ENCODE measurements at places on chromosomes 4 and X.

GRCh38 chr4:176539091-176539784 lies 219.5 kb downstream of the SPCS3 start:
- DNase-seq, result no peak

GRCh38 chrX:119218198-119218597 lies 17.9 kb upstream of the PGRMC1 start:
- DNase-seq, result peak; percentile 4

- DNase-seq, result no peak
Measured at GRCh38 chr4:6770581-6771228, 11.8 kb upstream of the KIAA0232 start.

- DNase-seq, result no peak
Measured at GRCh38 chr4:25770847-25771246, 91.9 kb downstream of the SEL1L3 start.

DNA sequence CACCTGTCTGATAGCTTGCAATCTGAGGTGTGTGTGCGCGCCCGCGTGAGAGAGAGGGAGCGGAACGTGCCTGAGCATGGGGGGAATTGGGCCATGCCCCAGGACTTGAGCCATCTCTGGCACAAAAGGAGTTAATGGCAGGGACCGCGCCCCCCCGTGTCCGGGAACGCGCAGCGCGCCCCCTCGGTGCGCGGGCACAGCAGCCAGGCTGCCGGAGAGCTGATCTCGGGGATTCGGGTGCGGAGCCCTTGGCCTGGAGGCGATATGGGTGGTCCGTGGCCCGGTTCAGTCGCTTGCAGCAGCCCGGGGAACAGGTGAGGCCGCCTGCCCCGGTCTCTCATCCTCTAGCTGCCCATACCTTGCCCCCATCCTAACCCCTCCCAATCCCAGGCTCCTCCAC lies at the start of gene NLGN3:
Gene NLGN3, plus strand, starts transcription at position 191 of the 400 bp plus-strand sequence. CDS start 2,909 bp downstream, outside the sequence.
- DNase-seq, result no peak

- DNase-seq, result peak; percentile 9
Measured at GRCh38 chr4:1337376-1337831, 9.6 kb upstream of the UVSSA start.

All from ACHN (cell line).